ENCODE measurements at places on chromosomes 13 and 19. TPM values are rescaled to one million over a fixed set of nuclear protein-coding genes. Genes with fewer than 3 reads are reported as not detected.

Gene TRAPPC2B
- 3.8 TPM for total RNA-seq

Gene PRR36
- not detected for total RNA-seq

Gene LILRB2
- total RNA-seq: not detected

Gene PSPN
- total RNA-seq: 1.9 TPM

Gene ZNF723
- not detected for total RNA-seq

Gene LTBP4
- total RNA-seq: 52.0 TPM

Gene YJEFN3
- total RNA-seq: 9.5 TPM

Gene RFX1
- total RNA-seq: 16.2 TPM

Gene FFAR1
- total RNA-seq: not detected

Gene ELSPBP1
- total RNA-seq: not detected

Gene TEX26
- not detected for total RNA-seq

Gene GPR18
- 11.7 TPM for total RNA-seq

Gene CSNK1G2
- 89.5 TPM for total RNA-seq

Gene LINGO3
- total RNA-seq: 0.23 TPM

Gene TMPRSS9
- not detected for total RNA-seq

Gene TNFSF13B
- total RNA-seq: 4.7 TPM

Gene CGB8
- total RNA-seq: not detected

Gene COL4A2
- total RNA-seq: not detected

Gene CAPN12
- 4.4 TPM for total RNA-seq

Gene ZNF93
- total RNA-seq: 7.2 TPM

Gene POGLUT2
- 14.0 TPM for total RNA-seq

Gene HRC
- total RNA-seq: not detected

Gene TMC4
- 3.5 TPM for total RNA-seq

Gene CALR3
- total RNA-seq: not detected

Gene SLC25A41
- 0.23 TPM for total RNA-seq

Gene LGI4
- 0.27 TPM for total RNA-seq

Gene ZNF534
- total RNA-seq: not detected

Gene IQCN
- total RNA-seq: 5.4 TPM

Gene ACTMAP
- 17.0 TPM for total RNA-seq

Gene PSG3
- not detected for total RNA-seq

Gene C19orf67
- 0.30 TPM for total RNA-seq

Gene ZNF256
- 4.6 TPM for total RNA-seq

Gene EDDM13
- total RNA-seq: 2.8 TPM

Gene CCNA1
- 14.1 TPM for total RNA-seq

Gene SMIM24
- 1.3 TPM for total RNA-seq

Gene USF2
- total RNA-seq: 139 TPM

Gene ZNF221
- 0.77 TPM for total RNA-seq

Gene ASF1B
- total RNA-seq: 114 TPM

Gene KLF5
- total RNA-seq: 3.5 TPM

Gene DYRK1B
- total RNA-seq: 5.7 TPM

Gene SIGLEC9
- total RNA-seq: 0.14 TPM

Gene EHD2
- total RNA-seq: 0.11 TPM

Gene IL27RA
- total RNA-seq: 90.2 TPM

Gene RNF17
- not detected for total RNA-seq

Gene PLIN5
- total RNA-seq: not detected

Gene CEACAM21
- total RNA-seq: 44.3 TPM

Gene NTF4
- not detected for total RNA-seq

Gene TEX101
- total RNA-seq: not detected

Gene CBARP
- 0.32 TPM for total RNA-seq

Gene GRIN2D
- total RNA-seq: 0.09 TPM

Gene SOX1
- not detected for total RNA-seq

Gene RFX2
- 7.3 TPM for total RNA-seq

Gene TNFRSF19
- 0.34 TPM for total RNA-seq

Gene DDX49
- 58.7 TPM for total RNA-seq

Gene IFNL1
- 0.25 TPM for total RNA-seq

Gene STOML3
- total RNA-seq: not detected

Gene MAMSTR
- total RNA-seq: 1.00 TPM

Measured in T-helper 2 cell treated with Interferon-gamma antibody and Interleukin-4, amounts not matched to agents 100 ng/mL and 5 ng/mL, for 36 hours (primary cell).